ENCODE measurements at places on chromosomes 4 and X.

DNA sequence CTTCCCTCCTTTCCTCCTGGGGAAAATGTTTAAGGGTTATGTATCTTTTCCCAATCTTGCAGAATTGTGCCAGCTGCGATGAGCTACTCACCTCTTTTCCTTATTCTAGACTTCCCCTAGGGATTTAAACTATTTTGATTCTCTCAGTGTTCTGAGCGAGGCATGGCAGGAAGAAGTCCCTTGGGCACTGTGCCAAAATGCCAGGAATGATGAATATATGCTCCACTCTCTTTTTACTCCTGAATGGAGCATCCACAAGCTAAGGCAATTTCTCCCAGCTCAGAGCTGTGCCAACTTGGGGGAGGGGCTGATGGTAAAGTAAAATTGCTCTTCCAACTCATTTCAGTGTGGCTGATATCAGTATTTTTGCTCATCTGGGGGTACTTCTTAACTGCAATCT is 4.0 kb upstream of the C4orf17 start:
- DNase-seq = no peak

- DNase-seq = no peak
Observed at GRCh38 chrX:10021461-10022272, 54.5 kb downstream of the CLDN34 start.

DNA sequence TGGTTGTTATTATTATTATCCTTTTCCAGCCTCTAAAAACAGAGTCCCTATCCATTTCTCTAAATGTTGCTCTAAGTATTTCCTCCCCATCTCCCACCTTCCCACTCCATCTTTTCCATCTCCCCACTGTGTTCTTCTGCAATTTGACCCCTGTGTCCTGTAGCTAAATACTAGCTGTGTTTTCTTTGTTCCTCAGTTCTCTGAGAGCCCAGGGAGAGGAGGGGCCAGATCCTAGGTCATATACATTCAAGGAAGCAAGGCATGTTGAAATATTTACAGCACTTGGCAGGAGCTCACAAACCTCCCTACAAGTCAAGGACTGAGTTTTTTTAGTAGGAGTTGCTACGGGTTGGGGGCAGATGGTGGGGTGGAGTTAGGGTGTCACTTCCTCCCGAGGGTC is 10.5 kb downstream of the SLC16A2 start:
- DNase-seq = no peak

DNA sequence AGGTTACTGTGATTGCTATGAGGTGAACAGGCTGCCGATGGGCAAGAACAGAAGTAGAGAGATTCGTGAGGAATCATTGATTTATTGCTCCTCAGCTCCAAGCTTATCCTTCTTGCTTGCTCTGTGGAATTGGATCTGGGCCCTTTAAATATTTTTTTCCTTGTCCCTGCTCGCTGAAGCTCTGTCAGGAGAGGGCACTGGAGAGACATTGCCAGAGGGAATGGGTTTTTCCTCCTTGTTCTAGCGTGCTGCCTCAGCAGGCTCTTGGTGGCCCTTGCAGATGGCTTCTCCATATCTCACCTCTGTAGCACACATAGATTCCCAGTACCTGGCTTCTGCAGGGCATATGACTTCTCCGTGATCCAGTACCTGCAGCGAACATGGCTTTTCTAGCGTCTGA is 67.4 kb downstream of the CNGA2 start:
- DNase-seq = no peak

GRCh38 chr4:142721187-142721586 is 124.9 kb downstream of the INPP4B start:
- no peak for DNase-seq

DNA sequence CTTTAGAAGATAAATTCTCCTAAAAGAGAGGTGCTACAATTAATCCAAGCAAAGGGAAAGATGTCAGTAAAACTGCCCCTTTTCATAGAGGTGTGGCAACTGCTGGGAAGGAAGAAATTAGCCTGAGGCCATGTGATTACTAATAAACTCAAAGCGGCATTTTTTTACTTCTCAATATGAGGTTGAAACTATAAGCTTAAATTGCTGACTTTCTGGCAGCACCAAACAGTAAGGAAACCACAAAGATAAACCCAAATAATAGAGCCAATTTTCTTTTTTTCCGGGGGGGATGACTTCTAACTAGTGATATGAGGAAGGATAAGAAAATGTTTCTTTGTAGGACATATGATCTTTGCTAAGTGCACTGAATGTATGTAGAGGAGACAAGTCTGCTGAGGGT is 30.9 kb downstream of the AR start:
- no peak for DNase-seq

DNA sequence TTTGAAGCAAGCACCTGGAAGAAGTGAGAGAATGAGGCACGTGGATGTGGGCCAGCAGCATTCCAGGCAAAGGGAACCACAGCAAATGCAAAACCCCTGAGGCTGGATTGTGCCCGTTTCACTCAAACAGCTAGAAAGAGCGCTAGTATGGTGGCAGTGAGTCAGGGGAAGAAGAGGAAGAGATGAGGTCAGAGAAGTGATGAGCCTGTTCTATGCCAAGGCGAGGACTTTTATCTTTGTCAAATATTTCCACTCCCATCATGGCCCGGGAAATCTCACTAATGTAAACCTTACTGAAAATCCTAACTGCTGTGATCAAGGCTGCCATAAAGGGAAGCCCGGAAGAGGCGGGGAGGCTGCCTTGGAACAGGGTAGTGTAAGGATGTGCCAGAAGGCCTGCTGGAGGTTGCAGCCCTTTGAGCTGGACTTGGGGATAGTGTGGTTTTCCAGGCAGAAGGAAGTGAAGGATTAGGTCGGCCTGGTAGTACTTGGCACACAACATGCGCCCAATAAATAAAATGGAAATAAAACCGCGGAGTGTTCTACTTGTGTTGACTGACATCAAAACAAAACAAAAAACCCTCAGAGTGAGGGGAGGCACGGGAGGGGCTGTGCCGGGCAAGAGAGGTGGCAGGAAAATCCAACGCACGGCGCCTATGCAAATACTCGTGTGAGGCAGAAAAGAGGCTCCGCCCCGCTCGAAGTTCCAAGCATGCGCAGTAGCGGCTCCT is 1.2 kb upstream of the CDK16 start:
- peak; percentile 26 for DNase-seq

DNA sequence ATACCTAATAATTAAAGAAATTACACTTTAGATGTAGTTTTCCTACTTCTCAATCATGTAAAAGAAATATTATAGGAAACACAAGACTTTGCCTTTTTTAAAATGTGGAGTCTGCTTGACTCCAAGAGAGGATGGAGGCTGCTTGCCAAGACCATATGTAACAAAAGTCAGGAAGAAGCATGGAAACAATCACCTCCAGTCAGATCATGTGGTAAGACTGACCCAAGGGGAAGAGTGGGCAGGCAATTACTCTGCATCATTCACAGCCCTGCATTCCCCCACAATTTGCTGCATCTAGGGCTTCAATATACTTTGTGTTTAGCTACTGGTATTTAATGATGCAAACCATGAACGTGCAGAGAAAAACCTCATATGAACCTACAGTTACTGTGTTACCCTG is 78.0 kb upstream of the RXFP1 start:
- DNase-seq = no peak

DNA sequence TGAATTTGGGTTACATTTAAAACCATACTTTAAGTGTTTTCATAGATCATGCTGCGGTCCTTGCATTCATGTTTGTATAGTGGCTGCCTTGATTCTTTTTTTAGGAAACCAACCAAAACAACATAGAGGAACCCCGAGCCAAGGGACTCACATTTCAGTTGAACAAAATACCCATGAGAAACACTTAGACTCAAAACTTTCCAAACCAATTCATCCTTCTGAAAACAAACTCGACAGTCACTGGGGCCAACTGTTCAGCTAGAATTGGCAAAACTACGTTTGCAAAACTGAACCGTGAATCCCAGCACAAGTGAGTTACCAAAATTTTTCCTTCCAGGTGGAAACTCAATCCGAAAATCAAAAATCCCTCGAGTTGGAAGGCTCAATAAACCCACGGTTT is 1.4 kb downstream of the ADGRA3 start:
- no peak for DNase-seq

- DNase-seq = peak; percentile 61
Observed at GRCh38 chr4:153153339-153153871, 50.8 kb upstream of the TRIM2 start.

GRCh38 chr4:37799941-37800554 is 26.4 kb upstream of the PGM2 start:
- no peak for DNase-seq

DNA sequence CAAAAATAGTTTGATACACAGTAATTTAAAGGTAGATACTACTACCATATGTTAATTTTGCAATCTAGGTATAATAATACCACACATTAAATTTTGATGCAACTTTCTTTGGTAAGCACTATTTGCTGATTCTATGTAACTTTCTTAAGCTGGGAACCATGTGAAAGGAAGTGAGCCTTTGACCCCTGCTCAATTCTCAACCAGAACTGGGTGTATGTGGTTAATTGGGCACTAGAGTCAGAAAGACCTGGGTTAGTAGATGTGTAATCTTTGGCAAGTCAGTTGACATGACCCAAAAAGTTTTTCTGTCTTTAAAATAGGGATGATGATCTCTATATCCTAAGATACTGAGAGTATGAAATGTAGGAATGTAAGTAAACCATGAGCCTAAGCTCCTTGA is 22.4 kb downstream of the TLR2 start:
- DNase-seq = no peak

DNA sequence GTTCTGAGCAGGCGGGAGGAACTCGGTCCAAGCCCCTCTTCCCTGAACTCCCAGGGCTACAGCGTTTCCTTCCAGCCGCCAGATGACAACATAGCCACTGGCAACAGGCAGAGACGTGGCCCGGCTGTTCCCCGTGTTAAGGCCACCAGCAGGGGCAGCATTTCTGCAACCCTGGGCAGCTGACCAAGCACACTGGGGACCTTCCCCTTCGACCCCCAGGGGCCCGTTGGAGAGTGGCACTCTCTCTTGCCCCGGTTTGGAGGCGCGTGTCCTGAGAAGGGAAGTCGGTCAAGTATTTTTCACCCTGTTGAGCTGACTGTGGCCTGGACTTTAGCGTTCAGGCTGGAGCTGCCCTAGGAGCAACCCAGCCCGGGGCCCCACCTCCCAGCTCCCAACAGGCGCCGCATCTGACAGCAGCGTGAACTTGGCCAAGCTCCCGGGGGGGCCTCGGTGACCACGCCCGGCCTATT is 37.6 kb downstream of the ZBTB49 start:
- no peak for DNase-seq

GRCh38 chrX:44908153-44908552 is 35.2 kb downstream of the KDM6A start:
- no peak for DNase-seq

GRCh38 chr4:174209341-174209740 is 74.1 kb downstream of the FBXO8 start:
- DNase-seq = no peak

GRCh38 chrX:30597216-30598012 is 19.8 kb upstream of the TASL start:
- no peak for DNase-seq

- DNase-seq = no peak
Observed at GRCh38 chr4:5893004-5893580, at the start of gene CRMP1. Gene CRMP1, minus strand, starts transcription at chr4:5893086. Its CDS starts 117 bp downstream, at chr4:5892969.

DNA sequence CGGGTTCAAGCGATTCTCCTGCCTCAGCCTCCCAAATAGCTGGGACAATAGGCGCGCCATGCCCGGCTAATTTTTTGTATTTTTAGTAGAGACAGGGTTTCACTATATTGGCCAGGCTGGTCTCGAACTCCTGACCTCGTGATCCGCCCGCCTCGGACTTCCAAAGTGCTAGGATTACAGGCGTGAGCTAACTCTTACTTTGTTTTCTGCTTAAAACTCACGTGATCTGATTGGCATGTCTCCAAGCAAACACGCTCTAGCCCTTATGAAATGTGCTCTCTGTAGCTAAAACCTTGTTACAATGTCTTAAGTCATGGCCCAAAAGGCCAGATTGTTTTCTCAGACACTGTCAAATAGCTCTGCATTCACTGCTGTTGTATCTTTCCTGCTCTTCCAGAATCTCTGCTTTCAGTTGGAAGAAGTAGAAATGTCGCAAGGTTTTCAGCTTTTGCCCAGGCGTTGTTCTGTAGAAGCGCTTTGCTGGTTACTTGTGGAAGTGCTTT is 39.7 kb upstream of the OGT start:
- no peak for DNase-seq

GRCh38 chr4:71415491-71415890 is 76.7 kb downstream of the SLC4A4 start:
- DNase-seq = no peak

- DNase-seq = no peak
Observed at GRCh38 chr4:166535865-166536264, 662.8 kb downstream of the TLL1 start.

DNA sequence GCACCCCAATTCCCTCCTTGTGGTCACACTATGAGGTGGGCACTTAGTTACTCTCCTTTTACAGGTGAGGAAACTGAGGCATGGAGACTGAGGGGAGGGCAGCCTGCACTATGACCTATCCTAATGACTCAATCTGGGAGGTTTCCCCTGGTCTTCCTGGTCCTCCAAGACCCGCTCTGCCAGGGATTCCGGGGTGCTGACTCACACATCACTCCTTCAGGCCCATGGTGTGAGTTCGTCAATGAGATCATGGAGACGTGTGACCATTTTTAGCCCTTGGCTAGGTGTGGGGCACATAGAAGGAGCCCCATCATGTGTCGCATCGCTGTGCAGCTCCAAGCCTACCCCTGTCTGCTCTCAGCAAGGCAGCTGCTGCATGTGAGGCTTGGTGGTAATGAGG is 32.4 kb upstream of the BCOR start:
- no peak for DNase-seq

GRCh38 chr4:1195109-1195671 is 22.8 kb upstream of the SPON2 start:
- no peak for DNase-seq

DNA sequence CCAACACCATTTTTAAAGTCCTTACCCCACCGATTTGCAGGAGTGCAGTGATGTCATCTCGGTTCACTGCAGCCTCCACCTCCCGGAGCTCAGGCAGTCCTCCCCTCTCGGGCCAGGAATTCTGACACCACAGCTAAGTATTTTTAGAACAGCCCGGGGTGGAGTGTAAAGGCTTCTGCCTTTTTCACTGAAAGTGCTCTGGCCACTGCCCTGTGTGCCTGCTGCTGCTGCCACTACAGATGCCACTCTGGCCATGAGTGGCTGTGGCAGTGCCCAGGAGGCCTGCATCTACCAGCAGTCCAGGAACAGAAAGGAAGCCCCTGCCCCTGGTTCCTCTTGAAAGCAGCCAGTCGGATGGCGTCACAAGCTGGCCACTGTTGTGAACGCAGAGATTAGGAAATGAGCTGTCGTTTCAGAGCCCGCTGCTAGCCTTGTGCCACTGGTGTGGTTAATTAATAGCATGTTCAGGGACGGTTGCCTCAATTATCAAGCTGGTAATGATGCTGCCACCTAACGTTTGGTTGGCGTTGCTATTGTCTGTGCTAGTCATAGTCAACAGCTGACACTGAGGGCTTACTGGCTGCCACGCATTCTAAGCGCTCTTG is 23.6 kb upstream of the TBC1D14 start:
- no peak for DNase-seq

DNA sequence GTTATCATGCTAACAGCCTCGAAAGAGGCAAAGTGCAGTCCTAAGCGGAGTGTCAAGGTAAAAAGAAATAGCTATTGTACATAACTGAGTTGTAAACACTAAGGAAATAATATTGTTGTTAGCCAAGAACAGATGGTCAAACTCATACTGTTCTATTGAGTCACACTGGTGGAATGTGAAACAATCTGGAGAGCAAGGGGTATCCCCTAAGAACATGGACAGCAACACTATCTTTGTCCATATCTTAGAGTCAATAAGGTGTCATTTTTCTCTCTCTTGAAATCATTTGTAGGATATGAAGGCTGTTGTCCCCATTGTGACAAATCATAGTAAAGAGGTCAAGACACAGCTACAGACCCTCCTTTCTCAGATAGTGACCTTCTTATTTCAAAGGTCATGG is 4.5 kb upstream of the PDGFC start:
- DNase-seq = no peak
